ENCODE measurements at places on chromosomes 2 and 18.

- no peak for DNase-seq
Measured at GRCh38 chr2:9288681-9289338, 82.2 kb downstream of the ASAP2 start.

GRCh38 chr18:47265197-47265596 is 13.7 kb upstream of the SKOR2 start:
- DNase-seq = no peak

GRCh38 chr18:41579185-41579584 is 375.8 kb upstream of the PIK3C3 start:
- no peak for DNase-seq

DNA sequence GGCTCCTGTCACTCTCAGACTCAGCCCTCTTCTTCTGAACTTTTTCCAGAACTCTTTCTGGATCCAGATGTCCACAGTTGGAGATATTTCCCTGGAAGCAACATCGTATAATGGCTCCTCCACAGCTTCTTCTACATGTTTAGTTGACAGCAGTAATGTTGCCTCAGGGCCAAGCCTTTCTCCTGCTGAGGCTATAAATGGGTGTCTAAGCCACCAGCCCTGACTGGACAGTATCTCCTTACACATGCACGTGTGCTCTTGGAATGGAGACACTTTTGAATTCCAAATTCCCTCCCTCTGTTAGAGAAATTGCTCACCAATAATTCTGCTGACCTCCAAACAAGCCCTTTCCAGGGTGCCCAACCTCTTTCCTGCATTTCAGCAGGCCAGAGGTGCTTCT is 156.2 kb upstream of the PIK3C3 start:
- DNase-seq = no peak

DNA sequence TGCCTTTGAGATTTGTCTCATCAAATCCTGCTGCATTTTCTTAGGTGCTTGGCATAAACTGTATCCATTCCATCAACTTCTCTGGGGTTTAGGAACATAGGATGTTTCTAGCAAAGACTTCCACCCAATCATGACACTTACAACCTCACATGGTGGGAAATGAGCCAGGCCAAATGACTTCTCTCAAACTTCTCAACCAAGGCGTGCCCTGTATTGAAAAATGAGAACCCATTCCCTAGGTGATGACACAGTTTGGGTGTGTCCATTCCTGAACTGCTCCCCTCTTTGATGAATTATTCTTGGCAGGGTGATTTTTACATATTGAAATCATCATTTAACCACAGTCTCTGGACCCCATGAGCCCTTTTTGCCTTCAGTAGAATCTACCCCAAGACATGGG is 161.1 kb downstream of the EN1 start:
- DNase-seq = no peak

DNA sequence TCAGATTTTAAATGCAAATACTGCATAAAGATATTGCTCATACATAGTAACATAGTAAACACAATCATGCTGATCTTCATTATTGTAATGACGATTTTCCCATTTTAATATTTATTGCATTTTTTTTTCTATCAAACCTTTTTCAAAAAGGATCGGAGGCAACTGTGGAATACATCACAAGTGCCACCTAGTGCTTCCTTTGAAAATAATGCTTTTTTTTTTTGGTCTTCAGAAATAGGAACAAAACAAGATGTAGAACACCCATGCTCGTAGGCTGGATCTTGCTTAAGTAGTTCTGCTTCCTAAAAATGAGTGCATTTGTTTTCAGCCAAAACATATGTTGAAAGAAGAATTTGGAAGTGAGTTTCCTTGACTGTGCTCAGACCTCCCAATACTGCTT is 35.7 kb upstream of the GPR155 start:
- no peak for DNase-seq
